ENCODE measurements at places on chromosomes 3 and 15.

DNA sequence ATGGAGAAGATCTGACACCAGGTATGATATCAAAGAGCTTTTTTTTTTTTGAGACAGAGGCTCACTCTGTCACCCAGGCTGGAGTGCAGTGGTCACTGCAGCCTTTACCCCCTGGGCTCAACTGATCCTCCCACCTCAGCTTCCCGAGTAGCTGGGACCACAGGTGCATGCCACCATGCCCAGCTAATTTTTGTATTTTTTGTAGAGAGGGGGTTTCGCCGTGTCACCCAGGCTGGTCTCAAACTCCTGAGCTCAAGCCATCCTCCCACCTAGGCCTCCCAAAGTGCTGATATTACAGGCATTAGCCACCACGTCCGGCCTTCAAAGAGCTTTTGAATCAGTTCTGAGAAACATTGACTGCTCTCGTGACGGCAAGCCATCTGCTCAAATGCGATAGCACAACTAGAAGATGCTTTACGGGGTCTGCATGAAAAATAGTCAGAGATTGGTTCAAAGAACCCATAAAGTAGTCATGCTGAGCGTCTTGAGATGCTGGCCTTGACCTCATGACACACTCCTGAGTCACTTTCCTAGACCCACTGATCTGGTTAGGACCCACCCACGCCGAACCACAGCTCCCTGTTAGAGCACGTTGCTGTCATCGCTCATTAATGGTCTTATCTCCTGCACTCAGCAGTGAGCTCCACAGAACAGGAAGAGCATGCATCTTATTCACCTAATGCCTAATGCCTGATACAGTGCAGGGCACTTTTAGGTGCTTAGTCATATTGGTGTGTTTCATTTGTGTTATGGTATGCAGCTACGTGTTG lies 57.0 kb upstream of the NR2F2 start:
- DNase-seq, result no peak

DNA sequence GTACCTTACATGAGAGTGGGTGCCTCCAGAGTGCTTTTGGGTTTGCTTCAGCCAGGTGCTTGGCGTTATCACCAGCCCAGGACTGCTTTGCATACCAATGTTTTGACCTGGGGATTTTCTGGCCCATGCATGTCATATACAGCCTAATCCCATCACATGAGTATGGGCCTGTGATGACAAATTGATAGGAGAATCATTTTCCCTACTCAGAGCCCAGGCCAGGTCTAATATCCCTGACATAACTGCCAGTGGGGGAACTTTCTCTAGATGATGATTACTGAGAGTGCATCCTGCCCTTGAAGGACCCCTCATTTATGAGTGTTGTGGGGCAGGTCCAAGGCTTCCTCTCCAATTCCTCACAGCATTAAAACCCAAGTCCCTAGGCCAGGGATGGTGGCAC lies 197.5 kb upstream of the LYSMD4 start:
- DNase-seq, result no peak

DNA sequence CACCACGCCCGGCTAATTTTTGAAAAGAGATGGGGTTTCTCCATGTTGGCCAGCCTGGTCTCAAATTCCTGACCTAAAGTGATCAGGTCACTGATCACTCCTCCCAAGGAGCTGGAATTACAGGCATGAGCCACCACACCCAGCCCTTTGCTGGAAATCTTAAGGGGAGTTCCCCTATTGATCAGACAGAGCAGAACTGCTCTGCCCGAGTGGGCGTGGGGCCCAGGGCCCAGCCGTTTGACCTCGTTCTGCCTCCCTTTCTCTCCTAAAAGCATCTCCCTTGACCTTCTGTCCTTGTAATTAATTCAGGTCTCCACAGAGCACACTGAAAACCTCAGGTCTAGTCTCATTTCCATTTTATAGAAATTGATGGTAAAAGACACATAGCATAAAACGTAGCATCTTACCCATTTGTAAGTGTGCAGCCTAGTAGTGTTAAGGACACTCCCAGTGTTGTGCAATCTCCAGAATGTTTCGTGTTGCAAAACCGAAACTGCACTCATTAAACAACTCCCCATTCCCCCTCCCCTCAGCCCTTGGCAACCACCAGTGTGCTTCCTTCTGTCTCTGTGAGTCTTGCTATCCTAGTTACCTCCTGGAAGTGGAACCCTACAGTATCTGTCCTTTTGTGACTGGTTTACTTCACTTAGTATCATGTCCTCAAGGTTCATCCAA lies 89.3 kb downstream of the SLCO3A1 start:
- DNase-seq, result peak; percentile 86

DNA sequence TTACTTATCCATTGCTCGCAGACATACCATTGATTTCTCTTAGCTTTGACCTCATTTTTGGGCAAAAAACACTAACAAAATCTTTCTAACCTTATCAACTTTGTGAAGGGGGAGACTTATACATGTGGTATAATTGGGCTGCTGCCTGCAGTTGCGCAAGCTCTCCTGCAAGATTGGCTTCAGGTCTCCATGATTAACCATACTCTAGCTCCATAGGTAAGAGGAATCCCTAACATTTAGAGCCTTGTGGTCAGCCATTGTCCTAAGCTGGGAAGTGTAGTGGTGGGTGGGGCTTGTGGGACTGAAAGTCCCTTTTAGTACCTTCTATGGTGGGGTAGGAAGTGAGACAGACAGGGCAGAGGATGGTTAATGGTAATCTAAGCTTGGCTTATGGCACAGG lies 179.6 kb upstream of the THRB start:
- DNase-seq, result no peak

GRCh38 chr3:78967061-78967460 lies 800.7 kb downstream of the ROBO1 start:
- no peak for DNase-seq

- peak; percentile 88 for DNase-seq
Observed at GRCh38 chr3:48598323-48599076, 3.4 kb upstream of the COL7A1 start.

DNA sequence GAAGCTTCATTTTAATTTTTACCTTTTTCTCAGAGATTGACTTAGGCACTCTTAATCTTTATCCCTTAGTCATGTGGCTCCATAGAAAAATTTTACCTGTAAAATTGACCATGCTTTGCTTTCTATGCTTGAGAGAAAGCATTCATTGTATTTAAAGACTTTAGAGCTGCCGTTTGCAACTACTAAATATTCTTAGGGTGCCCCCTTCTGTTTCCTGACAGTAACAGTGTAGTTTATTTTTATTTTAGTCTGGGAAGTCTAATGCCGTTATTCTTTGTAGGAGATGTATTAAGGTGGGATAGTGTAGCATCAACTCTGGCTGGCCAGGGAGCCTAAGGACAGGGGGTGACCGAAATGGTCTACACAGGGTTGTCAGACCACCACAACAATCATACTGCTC lies 84.5 kb upstream of the SYNPR start:
- peak; percentile 3 for DNase-seq

- no peak for DNase-seq
Observed at GRCh38 chr15:42094512-42094963, at the start of gene PLA2G4D. TSS of gene PLA2G4D (minus strand) at chr15:42094562. CDS start at chr15:42094459, 103 bp downstream.

DNA sequence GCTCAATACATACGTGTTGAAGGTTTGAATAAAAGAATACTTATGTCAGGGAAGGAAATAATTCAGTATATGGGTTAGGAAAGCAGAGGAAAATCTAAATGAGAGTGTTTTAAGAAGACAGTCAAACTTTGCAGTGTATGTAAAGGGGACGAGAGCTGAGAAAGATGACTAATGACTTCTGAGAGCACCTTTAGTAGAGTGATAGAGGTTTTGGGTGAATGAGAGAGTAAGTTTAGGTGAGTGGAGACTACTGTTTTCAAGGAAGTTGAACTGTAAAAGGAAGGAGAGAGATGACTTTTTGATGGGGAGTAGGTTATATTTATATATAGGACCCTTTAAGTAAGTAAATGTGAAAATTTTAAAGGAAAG lies 9.4 kb downstream of the TBC1D23 start:
- DNase-seq, result no peak

DNA sequence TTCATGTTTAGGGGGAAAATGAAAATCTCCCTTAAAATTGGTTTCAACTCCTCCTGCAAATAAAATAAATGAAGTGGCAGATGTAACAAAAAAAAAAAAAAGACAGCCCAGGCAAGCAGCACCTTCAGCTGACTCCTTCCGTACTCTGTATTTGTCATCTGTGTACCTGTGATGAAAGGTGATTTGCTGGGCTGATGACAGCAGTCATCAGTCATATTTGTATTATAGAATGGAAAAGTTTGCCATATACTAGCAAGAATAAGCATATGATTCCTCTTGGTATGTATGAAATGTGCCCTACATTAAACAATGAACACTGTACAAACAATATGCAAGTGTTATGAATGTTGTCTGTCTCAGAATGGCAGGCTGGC lies 44.1 kb upstream of the WWTR1 start:
- no peak for DNase-seq

GRCh38 chr15:87777054-87777561 lies 479.4 kb downstream of the NTRK3 start:
- peak; percentile 61 for DNase-seq

- no peak for DNase-seq
Observed at GRCh38 chr3:167030082-167030725, 349.9 kb downstream of the ZBBX start.

GRCh38 chr3:46906471-46907058 lies 29.0 kb downstream of the PTH1R start:
- DNase-seq, result no peak

GRCh38 chr3:53579636-53580035 lies 85.2 kb downstream of the CACNA1D start:
- no peak for DNase-seq

- DNase-seq, result no peak
Observed at GRCh38 chr15:99628374-99629001, 62.7 kb downstream of the MEF2A start.

- DNase-seq, result no peak
Observed at GRCh38 chr3:120114981-120115380, 20.7 kb upstream of the GSK3B start.

GRCh38 chr3:107810171-107811071 lies 280.4 kb downstream of the CD47 start:
- no peak for DNase-seq

GRCh38 chr3:32952369-32953077 lies 1.1 kb downstream of the CCR4 start:
- no peak for DNase-seq

DNA sequence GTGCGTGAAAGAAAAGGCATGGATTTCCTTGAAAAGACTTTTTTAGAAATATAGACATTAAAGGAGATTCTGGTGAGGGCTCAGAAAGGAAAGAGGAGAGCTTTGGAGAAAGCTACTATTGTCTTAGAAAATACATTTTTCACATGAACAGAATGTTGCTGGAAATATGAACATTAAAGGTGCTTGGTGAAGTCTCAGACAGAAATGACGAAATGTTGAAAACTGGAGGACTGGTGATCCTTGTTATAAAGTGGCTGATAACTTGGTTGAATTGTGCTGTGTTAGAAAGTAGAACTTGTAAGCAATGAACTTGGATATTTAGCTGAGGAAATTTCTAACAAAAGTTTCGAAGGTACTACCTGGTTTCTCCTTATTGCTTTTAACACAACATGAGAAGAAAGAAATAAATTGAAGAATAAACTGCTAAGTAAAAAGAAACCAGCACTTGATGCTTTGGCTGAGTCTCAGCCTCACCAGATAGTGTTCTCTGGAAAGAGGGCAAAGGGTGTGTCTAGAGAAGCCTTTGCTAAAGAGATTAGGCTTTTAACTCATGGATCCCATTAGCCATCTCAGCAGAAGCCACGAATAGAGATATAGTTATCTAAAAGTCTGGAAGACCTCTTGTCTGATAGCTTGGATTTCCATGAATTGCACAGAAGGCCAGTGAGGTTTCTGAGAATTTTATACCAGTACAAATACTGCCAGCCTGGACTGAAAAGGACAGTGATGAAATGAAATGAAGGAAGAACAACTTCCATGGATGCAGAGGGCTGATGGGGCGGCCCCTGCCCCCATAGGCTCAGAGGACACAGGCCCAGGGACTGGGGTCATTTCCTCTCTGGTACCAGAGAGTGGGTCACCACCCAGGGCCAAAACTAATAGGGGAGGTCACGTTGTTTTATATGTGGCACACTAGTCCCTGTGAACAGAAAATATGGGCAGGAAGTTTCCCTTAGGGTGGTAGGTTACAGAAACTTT lies 91.5 kb downstream of the RPL22L1 start:
- no peak for DNase-seq

DNA sequence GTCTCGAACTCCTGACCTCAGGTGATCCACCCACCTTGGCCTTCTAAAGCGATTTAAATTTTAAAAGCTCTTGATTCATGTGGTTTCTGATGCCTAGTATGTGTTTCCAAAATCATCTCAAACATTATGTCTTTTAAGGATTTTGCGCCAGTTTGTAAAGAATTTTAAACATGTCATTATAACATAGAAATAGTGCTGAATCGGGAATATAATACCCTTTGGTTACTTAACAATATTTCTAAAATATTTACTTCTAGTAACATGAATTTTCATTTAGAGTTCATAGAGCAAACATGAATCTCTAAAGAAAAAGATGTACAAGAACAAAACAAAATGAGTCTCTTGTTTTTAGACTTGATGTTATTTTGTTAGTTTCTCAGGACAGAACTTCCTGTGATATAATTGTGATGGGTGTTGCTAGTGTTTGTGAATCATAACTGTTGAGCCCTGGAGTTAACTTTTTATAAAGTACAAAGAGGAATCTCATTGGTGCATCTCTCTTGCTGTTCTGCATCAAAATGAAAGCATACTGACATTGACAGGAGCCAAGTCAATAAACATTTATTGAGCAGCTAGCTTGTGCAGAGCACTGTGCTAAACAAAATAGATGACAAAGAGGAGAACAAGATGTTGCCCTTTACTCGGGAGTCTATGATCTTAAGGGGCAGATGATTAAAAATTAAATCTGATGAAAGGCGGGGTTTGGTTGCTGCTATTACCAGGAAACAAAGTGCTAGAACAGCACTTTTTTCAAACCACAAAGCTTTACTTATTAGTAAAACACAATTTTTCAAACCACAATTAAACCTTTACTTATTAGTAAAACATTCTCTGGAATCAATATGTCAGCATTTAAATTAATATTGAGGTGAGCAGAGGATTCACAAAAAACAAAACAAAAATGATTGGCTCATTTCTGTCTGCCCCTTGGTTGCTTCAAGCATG lies 73.4 kb downstream of the MME start:
- no peak for DNase-seq

DNA sequence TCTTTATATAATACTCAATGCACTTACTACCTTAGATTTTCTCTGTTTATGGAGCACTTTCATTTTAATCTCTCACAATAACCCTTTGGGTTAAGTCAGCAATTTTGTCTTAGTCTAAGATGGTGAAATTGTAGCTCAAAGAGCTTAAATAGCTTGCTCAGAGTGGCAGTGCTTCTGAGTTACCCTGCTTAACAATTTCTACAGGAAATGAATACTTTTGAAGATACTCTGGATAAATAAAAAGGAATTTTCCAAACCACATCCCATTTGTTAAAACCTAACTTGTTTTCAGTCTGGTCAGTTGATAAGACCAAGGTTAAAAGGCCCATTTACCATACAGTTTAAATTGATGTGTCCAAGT lies 37.2 kb downstream of the HMG20A start:
- DNase-seq, result peak; percentile 25

All from AG09319 (cell line).